Large intestine (tissue), 12 donors: ENCODE measurements at places on chromosomes 6 and 20.

GRCh38 chr6:138580040-138580439 is 80.7 kb upstream of the NHSL1 start:
- DNase-seq, result no peak

GRCh38 chr6:114053791-114054190 is 82.8 kb upstream of the HDAC2 start:
- no peak for DNase-seq

- DNase-seq, result no peak
These were observed 369 bp downstream of the SLC4A11 start for GRCh38 chr20:3238616-3239025.

- no peak for DNase-seq
These were observed 11.9 kb upstream of the WFDC10A start for GRCh38 chr20:45617591-45617990.

GRCh38 chr20:32271620-32272019 is 5.8 kb upstream of the KIF3B start:
- no peak for DNase-seq

- DNase-seq, result no peak
These were observed 295.5 kb upstream of the HS3ST5 start for GRCh38 chr6:114638341-114638740.

DNA sequence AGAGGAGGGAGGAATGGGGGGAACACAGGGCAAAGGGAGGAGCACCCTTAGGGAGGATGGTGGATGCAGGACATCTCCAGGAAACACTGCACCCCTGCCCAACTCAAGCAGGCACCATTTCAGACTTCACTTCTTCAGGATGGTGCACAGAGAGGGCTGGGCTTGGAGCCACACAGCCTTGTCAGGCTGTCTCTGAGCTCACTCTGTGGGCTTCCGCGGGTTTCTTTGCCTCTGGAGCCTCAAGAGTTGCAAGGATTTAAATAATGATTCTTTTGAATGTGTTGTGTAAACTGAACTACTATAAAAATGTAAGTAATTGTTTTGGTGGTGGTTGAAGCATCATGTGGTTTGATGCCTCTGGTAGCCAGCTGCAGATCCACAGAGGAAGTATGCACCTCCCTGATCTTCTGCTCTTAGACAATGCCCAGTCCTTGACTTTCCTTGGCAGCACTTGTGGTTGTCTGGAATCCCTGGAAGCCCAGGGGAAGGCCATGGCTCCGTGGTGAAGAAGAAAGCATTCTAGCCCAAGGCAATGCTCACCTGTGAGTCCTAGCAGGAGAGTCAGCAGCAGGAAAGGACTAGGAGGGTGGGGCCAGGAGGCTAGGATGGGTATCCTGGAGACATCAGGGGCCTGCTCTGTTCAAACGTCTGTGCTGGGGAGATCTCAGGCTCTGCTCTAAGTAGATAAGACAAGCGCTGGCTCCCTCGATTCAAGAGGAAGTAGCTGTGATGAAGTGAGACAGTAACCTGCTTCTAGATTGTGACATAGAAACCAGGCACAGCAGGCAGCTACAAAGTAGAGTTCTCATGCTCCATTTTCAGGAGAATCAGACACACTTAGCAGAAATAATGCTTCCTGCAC is 50.2 kb upstream of the SIRPG start:
- DNase-seq, result no peak

GRCh38 chr6:56311061-56311460 is 63.7 kb upstream of the COL21A1 start:
- DNase-seq, result no peak

DNA sequence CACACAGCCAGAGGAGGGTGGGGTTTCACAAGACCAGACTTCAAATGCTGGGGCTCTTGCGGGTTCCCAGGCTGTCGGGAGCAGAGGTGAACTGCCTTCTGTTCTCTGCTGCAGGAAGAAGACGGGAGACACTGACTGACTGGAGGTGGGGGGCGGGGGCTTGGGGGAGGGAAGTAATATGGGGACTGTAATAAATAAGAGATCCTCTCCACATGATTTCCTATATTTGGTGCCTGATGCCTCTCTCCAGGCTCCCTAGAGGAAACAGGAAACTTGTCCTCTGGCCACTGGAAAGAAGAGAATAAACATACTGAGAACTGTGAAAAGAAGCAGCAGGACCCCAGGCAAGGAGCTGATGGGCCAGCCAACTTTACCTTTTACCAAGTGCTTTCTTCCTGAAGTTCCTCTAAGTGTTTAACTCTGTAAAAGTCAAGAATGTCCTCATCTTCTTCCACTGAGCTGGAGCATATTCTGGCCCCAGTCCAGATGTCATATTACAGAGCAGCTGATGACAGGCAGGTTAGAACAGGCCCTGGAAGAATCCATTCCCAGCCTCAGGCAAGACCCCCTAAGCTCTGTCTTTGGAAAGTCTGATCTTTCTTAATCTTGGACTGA is 33.2 kb upstream of the ADGRF5 start:
- DNase-seq, result no peak

DNA sequence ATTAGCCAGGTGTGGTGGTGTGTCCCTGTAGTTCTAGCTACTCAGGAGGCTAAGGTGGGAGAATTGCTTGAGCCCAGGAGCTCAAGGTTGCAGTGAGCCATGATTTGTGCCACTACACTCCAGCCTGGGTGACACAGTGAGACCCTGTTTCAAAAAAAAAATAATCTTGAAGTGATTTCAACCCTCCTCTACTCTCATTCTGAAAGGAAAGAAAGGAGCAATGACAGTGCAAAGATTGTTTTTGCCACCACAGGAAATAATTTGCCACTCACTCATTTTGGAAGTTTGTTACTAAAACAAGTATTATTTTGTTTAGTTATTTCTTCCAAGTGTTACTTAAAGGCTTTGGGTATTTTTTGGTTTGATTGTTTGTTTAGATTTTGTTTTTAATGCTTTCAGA is 45.6 kb downstream of the BLTP3A start:
- DNase-seq, result no peak

DNA sequence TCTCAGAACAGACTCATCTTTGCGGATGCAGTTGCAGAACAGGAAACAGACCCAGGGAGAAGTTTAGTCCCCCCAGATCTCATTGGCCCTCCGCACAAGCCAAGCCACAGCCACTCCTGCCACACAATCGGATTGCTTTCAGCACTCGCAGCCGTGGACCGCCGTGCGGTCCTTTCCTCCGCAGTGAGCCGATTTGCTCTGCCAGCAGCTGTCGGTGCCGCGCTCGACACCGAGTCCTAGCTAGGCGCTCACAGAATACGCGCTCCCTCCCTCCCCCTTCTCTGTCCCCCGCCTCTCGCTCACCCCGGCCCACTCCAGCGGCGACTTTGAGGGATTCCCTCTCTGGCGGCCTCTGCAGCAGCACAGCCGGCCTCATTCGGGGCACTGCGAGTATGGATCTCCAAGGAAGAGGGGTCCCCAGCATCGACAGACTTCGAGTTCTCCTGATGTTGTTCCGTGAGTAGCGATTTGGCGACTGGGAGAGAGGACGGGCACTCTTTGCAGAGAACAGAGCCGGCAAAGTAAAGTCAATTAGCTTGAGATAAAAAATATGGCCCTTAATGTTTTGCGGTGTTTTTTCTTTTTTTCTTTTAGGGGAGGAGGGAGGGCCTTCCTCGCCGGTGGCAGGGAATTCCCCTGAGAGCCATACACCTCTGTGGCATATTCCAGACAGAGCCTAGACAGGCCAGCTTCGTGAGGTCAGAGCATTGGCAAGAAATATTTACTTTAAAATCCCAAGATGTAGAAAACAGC is at the start of gene LAMP5:
Gene LAMP5, plus strand, starts transcription at position 130 of the 753 bp plus-strand sequence. Its CDS starts 263 bp downstream, at position 393.
- DNase-seq, result no peak

DNA sequence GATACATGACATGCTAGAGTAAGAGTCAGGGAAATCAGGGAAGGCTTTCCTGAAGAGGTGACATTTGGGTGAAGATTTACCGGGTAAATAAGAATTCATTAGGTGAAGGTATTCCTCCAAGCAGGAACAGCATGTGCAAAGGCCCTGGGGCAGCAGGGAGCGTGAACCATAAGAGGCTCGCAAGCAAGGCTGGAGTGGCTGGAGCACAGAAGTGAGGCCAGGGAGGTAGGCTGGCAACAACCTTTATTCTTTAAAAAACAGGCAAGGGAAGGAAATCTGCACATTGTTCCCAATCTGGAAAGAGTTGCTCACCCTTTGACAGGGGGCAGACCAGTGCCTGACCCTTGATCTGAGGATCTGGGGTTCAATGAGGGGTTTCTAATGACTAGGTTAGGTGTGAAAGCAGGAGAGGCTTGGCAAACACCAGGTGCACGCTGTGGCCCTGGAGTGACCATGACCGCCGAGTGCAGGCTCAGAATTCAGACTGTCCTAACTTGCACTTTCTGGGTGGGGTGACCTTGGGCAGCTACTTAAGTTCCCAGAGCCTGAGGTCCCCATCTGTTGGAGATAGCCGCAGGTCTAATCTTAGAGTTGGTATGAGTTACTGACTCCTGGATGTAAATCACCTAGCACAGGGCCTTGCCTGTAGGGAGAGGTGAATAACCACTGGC is 1.9 kb downstream of the KIAA1755 start:
- no peak for DNase-seq

- DNase-seq, result no peak
These were observed 56.6 kb downstream of the BPIFB1 start for GRCh38 chr20:33339515-33340058.

DNA sequence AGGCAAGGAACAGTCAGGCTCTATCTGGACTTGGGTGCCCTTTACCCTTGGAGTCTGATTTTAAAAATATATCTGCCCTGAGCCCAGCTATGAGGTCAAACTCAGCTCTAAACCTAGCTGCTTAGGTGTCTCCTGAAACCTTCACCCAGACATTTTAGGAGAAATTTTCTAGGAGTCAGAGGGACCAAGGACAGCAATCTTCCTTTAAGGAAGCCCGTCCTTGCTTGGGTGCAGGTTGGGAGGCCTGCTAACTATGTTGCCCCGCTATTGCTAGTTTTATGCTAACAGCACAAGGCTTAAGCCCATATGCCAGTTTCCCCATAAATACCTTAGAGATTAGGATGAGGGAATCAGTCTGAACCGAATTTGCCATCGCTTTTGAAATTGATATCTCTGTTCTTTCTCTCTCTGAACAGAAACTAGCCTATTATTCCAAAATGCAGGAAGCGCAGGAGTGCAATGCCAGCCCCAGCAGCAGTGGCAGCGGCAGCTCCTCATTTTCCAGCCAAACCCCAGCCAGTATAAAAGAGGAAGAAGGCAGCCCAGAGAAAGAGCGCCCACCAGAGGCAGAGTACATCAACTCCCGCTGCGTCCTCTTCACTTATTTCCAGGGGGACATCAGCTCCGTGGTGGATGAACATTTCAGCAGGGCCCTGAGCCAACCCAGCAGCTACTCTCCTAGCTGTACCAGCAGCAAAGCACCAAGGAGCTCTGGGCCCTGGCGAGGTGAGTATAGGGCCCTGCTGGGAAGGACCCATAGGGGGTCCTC is 2.6 kb downstream of the VGLL2 start:
- no peak for DNase-seq

DNA sequence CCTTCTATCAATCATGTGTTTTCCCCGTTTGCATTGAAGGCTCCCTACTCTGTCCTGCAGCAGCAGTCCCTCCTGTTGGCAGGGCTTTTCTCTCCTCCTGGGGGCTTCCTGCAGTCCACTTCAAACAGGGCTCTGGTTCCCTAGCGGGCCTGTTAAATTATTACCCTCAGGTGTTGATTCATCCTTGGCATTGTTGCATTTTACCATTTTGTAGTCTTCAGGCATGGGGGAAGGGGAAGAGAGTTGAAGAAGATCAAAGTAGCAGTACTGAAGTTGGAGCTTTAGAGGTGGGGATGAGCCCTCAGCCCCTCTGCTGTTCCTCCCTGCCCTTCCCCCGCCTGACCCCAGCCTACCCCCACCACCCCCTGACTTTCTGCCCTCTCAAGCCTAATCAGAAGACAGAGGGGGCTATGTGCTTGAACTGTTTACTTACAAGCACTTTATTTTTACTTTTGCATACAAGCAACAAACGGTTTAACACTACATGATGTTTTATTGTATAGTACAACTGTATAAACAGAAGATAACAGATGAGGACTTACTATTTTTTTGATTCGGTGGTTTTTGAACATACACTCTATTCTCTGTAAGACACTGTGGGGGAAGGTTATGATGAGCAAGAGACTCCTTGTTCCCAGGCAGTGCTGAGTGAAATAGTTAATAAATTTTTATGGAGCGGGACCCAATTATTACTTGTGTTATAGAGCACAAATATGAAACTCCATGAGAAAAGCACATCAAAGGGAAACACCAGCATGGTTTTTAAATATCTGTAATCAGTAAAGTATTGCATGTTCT is 169.7 kb downstream of the EYA4 start:
- no peak for DNase-seq

DNA sequence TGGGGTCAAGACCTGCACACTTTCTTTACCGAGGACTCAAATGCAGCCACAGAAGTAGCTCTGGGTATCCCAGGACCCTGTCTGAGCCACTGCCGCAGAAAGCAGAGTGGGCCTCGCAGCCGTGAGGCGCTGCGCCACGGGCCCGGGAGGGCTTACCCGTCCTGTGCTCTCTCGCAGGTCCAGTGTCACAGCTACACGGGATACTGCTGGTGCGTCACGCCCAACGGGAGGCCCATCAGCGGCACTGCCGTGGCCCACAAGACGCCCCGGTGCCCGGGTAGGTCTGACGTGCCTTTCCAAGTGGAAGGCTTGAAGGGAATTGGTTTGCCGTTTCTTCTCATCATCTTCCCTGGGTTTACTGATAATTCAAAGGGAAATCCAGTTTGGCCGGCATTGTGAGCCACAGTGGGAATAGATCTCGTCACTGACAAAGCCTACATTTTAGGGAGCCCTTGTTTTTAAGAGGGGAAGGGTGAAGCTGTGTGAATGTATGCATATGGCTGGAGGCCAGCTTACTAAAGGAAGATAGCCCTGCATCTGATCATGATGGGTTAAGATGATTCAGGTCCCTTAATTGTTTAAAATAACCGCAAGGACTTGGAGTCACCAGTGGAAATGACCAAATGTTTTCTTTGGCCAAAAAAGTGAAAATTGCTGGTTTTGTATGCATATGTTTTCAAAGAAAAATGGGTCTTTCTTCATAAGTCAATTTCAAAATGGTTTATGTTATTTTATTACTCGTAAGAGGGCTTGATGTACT is 86.6 kb downstream of the SMOC2 start:
- DNase-seq, result no peak

DNA sequence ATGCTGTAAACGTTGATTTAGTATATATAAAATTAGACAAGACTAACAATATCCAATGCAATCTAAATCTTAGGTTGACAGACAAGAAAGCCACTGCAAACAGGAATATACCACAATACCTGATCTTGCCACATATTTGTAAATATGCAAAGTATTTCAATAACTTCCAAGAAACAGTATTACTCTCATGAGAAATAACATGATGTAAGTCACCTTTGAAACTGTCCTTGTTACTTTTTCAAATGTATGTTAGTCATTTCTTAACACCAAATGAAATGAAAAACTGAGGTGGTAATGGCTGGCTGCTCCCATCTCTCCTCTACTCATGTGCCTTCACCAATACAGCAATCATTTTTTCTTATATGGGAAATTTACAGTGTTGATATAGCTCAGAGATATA is 118.7 kb downstream of the ATG5 start:
- DNase-seq, result no peak

DNA sequence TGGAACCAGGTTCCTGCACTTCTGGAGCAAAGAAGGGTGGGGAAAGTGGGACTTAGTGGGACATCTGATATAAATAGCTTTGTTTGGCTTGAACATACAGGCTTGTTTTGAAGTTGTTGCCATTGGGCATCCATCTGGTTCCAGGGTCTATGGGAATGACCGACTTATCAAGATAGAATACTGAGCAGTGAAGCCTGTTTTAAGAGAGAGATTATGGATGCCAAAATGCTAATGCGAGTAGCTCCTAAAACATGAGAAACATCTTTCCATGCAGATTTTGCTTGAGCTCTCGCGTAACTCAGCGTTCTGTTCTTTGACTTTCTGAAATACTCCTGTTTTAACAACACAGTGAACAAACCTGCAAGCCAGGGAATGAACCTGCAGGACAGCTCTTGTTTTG is 98.5 kb downstream of the ANKS1A start:
- no peak for DNase-seq

GRCh38 chr6:165605901-165606739 is 56.9 kb downstream of the PDE10A start:
- peak; percentile 24 for DNase-seq
